ENCODE measurements at places on chromosomes 5 and 9.

DNA sequence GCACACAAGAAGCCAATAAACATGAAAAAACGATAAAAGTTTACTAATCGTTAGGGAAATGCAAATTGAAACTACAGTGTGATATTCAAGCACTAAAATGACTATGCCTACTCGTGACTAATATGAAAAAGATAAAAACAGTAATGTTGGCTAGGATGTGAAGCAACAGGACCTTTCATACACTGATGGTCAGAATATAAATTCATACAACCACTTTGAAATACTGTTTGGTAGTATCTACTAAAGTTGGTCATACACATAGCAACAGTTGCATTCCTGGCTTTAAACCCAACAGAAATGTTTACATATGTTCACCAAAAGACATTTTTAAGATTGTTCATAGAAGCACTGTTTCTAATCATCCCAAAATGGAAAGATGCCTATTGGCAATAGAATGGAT, 24.3 kb downstream of the FBXO38 start:
- DNase-seq: no peak

- no peak for DNase-seq
Observed at GRCh38 chr9:130549093-130549735, 30.2 kb upstream of the FUBP3 start.

GRCh38 chr9:33628865-33629410, 104.9 kb downstream of the ANKRD18B start:
- DNase-seq: no peak

- no peak for DNase-seq
Observed at GRCh38 chr9:69382135-69382534, 57.1 kb downstream of the ENTREP1 start.

DNA sequence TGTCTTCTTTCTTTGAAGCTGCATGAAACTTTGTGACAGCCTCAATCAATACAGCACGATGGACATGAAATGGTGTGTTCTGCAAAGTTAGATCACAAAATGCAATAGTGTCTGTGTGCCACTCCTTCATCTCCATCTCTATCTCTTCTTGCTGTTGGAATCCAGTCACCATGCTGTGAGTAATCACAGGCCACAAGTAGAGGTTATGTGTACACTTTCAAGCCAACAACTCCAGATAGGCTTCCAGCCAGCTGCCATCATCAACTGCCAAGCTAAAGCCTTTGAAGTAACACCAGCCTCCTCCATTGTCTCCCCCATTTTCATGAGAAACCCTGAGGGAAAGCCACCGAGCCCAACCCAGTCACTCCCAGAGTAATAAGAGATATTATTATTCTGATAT, 360.6 kb downstream of the PTPRD start:
- no peak for DNase-seq

- no peak for DNase-seq
Observed at GRCh38 chr9:11973011-11973410, 720.2 kb upstream of the TYRP1 start.

GRCh38 chr9:76570826-76571225, 111.8 kb downstream of the GCNT1 start:
- no peak for DNase-seq

DNA sequence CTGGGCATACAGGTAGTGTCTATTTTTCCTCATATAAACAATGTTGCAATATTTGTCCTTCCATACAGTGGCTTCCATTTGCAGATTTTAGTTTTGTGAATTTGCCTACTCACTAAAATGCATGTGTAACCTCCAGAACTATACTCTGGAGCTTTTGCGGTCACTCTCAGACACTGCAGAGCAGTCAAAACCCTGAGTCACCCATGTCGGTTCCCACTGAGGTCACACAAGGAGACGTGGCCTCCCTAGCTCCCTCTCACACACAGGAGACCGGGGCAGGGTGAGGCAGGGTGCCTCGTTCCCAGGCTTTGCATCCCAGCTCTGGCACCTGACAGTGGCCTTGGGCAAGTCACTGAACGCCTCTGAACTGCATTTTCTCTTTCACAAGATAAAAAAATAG, 55.5 kb upstream of the ZNF354A start:
- no peak for DNase-seq

DNA sequence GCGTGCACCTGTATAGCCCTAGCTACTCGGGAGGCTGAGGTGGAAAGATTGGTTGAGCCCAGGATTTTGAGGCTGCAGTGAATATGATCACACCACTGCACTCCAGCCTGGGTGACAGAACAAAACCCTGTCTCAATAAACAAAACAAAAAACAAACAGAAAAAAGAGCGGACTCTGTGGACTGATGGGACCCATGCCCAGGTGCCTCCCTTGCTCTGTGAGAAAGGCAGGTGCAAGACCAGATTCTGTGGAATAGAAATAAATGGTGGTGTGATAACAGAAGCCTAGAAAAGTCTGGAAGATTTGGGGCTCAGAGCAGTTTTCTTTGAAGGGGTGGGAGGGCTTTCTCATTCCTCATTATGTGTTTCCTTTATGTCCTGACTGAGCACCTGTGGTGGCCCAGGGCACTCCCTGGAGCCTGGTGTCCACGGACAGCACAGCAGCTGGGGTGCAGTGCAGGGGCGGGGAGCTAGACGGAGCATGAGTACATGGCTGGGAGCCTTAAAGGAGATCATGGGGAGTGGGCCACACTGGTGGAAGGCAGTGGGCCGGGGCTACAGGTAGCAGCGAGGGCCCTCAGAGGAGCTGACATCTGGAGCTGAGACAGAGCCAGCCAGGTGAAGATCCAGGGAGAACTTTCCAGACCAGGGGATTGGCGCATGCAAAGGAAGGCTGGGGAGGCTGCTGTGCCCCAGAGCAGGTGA, 15.4 kb upstream of the CEL start:
- DNase-seq: no peak

DNA sequence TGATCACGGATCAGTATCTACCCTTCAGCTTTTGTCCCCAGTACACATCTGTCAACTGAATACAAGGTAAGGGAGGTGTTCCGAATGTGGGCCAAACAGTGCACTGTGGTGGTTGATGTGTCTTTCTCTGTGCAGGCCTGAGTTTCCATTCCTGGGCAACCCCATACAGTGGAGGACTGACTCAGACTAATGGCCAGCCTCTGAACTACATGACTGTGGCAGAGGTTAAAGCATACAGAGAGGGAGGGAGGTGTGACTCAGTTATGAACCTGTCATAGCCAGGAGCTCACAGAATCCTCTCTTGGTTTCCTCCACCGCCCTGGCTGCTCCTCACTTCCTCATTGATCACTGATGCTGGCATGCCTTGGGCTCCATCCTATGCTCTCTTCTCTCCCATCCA, 136.4 kb upstream of the TAS2R1 start:
- DNase-seq: no peak

DNA sequence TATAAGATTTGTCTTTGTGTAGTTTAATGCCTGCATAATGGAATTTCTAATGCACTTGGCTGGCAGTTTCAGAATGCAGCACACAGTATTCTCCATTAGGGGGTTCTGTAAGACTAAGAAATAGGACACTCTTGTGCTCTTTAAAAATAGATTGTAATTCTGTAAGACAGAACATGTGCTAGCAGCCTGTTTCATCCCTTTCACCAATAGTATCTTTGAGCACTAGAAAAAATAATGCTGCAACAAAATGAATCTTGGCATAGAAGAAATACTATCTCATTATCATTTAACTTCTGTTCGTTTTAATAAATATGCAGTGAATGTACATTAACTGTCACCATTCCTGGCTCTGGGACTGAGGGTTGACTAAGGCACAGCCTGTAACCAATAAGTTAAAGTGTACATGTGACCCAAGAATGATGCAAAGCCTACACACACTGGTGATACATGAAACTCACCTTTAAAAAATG, 23.8 kb upstream of the ZNF622 start:
- DNase-seq: peak; percentile 31

GRCh38 chr5:108818613-108819272, 71.0 kb downstream of the FER start:
- DNase-seq: no peak

- DNase-seq: no peak
Observed at GRCh38 chr9:133842721-133843227, 104.6 kb upstream of the SARDH start.

DNA sequence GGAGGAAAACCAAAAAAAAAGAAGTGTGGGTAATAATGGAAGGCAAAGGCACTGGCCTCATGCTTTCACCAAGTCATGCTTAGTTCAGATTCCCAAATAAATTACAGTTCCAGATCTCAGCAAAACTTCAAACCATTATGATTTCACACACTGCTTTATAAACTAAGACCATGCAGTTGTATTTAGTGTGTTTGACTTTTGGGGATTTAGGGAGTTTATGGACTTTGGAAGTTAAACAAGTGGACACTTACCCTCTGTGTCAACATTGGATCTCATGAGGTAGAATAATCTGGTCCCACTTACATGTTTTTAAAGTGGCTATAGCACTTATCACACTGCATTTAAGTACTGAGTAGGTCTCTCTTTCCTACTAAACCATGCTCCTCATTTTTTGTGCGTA, 3.7 kb downstream of the DNAJC25 start:
- DNase-seq: no peak

DNA sequence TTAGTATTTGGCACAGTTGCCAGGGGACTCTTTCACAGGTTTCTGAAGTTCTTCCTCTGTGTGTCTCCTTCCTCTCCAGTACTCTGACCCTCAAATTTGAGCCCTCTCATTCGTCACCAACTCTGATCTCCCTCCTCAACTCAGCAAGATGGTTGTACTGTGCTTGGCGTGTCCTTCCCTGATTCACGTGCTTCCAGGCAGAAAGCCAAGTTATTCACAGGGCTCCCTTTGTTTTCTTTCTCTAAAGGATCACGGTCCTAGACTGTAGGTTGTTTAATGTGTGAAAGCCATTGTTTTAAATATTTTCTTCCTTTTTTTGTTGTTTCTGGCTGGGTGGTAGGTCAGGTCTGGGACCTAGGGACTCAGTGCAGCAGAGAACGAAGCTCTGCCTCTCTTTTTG, 142.9 kb downstream of the DMAC1 start:
- DNase-seq: no peak

GRCh38 chr5:167478188-167478587, 813.3 kb upstream of the WWC1 start:
- DNase-seq: no peak

DNA sequence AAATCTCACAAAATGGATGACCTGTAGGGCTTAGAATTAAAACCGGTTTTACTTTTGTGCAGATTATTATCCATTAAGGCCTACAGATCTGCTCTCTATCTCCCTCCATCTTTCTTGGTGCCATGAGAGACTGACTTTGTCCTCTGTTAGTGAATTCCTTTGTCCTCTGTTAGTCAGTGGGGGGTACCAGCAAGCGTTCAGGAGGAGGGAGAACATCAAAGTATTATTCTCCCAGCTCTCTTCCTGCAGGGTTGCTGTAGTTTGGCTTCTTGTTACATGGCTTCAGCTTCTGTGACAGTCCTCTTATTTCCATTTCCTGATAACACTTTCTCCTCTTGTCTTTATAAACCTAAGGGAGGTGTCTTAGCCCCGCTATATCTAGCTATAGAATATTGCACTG, 850.5 kb upstream of the SEMA6A start:
- no peak for DNase-seq

DNA sequence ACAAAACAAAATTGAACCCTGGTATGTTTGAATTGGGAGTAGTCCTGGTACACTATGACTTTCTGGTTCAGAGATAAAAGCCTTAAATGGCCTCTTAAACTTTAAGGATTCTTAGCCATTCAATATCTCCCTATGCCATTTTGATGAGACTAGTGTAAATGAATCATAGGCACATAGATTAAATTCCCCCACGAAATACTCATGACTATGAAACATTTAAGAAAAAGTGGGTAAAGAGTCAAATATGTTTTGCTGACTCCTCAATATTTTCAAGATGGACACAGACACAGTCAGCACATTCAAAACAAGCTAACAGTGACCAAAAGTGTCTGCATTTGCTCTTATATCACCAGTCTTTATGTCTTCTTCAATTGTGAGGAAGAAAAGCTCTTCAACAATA, 278.3 kb downstream of the PDE4D start:
- no peak for DNase-seq

GRCh38 chr5:177320879-177321278, 9.2 kb upstream of the MXD3 start:
- DNase-seq: no peak

- DNase-seq: no peak
Observed at GRCh38 chr5:53130266-53130665, 20.7 kb upstream of the MOCS2 start.

DNA sequence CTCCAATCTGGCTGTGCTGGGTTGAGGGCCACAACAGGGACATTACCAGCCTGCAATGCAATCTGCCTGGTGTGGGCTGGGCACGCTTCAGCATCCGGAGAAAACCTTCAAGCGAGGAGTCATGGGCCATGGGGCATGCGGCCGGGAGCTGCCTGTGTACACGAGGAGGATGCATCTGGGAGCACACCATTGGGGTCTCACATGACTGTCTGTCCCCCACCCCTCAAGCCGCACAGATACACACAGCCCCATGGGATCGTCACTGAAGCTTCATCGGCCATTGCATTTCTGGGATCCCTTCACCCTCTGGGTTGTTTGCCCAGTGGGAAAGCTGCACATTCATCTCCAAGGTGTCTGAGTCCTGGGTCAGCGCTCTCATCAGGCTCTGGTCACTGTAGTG, 9.9 kb downstream of the LCN1 start:
- no peak for DNase-seq

- DNase-seq: no peak
Observed at GRCh38 chr9:115008536-115009270, 78.3 kb upstream of the TNFSF8 start.

GRCh38 chr9:38026840-38027527, 42.0 kb downstream of the SHB start:
- no peak for DNase-seq

DNA sequence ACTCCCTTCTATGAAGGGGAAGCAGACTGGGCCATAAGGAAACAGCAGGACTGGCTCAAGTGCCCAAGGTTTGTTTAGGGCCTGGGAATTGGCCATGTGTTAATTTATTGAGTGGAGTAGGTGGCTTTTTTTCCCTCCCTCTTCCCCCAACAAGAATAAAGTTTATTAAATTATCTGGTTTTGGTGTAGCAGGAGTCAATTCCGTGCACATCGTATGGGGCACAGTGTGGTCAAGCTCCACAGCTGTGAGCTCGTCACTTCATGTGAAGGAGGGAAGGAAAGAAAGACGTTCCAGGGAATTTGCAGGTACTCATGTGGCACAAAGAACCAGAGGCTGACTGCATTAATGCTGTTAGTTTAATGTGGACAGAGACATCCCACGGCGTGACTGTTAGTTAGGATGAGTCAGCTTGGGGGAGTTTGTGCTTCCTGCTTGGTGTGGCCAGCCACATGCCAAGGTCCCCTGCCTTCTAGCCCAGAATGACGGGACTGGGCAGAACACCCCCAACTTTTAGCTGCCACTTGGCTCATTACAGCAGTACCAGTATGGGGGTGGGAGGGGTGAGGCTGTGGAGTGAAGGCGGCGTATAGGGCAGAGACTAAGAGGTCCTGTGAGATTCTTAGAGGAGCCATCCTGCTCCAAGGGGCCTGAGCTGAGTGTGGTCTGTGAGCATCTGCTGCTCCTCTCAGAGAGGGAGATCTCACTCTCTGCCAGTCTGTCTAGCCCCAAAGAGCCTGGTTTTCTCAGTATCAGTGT, 33.2 kb downstream of the CSF1R start:
- DNase-seq: no peak
